ENCODE measurements at places on chromosomes 3 and 15.

GRCh38 chr3:10012106-10012505 lies 14.1 kb upstream of the FANCD2 start:
- DNase-seq: no peak

GRCh38 chr15:33467146-33467815 lies 156.5 kb downstream of the RYR3 start:
- no peak for DNase-seq

DNA sequence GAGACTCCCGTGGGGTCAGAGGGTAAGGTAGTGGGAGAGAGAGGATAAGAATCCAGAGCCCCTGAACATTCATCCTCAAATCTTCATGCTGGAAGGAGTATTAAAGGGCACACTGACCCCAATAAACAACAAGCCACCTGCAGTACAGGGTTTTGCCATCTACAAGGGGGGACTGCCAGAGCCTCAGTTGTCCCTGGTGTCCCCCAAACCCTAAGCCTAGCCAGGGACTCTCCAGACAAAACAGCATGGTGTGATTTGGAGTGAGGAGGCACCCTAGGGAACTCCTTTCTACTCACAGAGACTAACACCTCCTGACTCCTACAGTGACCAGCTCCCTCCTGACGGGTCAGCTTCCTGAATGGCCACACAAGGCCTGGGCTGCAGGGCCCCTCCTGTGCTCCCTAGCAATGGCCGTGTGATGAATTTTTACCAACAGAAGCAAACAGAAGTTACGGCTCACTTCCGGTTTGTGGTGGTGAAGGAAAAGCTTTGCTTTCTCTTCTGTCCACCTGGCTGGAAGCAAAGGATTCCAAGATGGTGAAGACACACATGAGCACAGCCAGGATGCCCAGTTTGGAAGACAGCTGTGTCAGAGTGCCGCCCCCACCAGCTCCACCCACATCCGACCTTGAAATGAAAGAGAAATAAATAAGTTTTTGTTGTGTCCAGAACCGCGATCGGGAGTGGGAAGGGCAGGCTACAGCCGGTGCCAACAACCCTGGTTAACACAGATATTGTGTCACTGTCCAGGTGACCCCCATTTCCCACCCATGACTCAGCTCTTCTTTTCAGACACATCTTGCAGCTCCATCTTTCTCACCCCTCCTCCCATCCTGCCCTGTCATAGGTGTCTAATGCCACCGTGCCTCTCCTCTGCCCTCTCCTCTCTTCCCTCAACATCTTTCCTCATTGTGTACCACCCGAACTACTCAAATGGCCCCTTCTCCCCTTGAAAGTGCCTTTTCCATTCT lies 69.6 kb upstream of the ATP13A3 start:
- no peak for DNase-seq

DNA sequence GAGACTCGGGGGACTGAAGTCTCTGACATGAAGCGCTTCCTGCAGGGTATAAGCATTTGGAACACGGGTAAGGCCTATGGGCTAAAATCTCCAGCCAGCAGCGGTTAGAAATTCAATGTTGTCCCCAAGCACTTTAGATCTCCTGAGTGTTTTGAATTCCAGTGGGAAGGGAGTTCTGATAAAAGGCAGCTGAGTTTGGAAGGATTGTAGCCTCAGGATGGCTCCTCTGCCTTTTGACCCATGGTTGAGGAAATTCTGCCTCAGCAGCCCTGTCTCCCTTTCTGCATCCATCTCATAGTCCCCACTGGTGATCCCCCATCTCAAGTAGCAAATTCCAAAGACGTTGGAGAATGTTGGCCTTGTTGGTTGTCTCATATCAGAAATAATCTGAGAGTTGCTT lies 24.2 kb upstream of the HACD2 start:
- DNase-seq: no peak

GRCh38 chr15:25893596-25893995 lies 30.5 kb upstream of the ATP10A start:
- DNase-seq: no peak

GRCh38 chr3:195458316-195458717 lies 15.5 kb upstream of the ACAP2 start:
- DNase-seq: no peak

- peak; percentile 59 for DNase-seq
Observed at GRCh38 chr15:78944669-78945407, at the start of gene CTSH. TSS of gene CTSH (minus strand) at chr15:78945046. CDS start at chr15:78944981, 65 bp downstream.

DNA sequence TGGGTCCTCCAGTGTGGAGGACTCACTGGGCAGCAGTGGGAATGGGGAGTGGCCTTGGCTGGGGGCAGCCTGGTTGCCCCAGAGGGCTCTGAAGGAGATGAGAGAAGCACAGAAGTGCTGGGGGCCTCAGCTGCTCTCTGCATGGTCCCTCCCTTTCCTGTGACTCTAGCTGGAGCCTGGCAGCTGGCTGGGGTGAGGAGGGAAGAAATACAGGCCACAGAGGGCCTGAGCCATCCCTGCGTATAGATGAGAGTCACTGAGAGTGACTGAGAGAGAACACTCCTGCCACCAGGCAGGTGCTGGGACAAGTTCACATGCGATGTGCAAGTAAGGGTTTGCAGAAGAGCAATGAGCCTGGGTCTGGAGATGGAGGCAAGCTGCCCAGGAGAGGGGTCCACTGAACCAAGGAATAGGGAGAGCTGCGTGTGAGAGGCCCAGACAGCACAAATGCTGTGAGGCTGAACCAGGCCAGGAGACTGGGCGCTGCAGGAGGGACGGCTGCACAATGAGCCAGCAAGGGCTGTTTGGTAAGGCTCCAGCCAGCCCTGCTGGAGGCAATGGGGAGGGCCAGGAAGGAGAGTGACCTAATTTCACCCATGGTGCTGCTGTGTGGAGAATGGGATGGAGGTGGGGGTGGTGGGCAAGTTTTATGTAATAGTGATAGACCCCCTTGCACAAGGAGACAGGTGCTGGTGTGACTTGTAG lies 87.2 kb downstream of the CLSTN2 start:
- DNase-seq: no peak

GRCh38 chr3:58111513-58112184 lies 99.1 kb downstream of the DNASE1L3 start:
- DNase-seq: peak; percentile 96

- no peak for DNase-seq
Observed at GRCh38 chr3:18745472-18745871, 320.3 kb upstream of the SATB1 start.

DNA sequence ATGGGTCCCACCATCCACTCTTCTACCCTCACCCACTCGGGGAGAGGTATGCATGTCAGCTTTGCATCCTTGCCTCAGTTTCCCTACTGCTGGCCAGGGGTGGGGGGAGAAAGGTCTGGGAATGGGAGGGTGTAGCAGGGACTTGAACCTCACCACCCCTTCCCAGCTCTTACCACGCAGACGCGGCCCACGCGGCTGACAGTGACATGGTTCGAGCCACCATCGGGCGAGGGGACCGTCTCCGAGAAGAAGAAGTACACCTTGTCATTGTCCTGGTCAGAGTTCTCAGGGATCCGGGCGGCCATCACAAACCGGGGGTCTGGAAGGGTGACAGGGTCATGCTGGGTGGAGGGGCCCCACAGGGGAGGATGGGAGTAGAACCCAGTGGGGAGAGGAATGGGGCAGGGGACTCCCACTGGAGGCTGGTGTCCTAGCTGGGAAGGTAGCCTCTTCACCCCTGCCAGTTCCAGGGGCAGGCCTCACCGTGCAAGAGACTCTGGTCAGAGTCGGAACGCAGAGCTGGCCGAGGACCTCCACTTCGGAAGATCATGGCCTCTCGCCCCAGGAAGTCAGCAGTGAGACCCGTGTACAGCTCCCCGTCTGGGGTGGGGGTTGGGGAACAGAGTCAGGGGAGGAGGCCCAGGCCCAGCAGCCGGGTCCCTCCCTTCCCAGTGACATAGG lies 3.7 kb downstream of the SEMA3G start:
- no peak for DNase-seq

- DNase-seq: no peak
Observed at GRCh38 chr3:14565868-14566588, 25.9 kb upstream of the GRIP2 start.

DNA sequence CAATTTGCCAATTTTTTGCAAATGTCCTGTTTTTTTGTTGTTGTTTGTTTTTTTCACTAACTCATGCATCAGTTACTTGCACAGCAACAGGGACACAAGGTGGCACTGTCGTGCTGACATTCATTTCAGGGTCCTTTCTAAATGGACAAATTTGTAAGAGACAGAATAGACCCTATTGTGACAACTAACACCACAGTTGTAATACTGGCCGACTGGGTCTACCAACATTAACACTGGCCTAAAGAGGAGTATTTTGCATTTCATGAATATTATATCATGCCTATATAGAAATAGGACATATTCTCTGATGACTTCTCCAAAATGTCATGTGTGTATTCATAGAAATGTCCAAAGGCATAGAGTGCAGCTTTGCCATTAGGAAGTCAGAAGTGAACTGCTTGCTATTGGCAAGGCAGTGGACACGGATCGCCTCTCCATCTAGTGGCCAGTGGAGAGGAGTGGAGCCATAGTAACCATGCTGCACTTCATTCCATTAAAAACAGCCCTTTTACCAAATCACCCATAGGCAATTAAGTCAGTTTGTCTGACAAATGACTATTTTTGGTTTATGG lies 54.8 kb downstream of the ZBTB20 start:
- DNase-seq: no peak

DNA sequence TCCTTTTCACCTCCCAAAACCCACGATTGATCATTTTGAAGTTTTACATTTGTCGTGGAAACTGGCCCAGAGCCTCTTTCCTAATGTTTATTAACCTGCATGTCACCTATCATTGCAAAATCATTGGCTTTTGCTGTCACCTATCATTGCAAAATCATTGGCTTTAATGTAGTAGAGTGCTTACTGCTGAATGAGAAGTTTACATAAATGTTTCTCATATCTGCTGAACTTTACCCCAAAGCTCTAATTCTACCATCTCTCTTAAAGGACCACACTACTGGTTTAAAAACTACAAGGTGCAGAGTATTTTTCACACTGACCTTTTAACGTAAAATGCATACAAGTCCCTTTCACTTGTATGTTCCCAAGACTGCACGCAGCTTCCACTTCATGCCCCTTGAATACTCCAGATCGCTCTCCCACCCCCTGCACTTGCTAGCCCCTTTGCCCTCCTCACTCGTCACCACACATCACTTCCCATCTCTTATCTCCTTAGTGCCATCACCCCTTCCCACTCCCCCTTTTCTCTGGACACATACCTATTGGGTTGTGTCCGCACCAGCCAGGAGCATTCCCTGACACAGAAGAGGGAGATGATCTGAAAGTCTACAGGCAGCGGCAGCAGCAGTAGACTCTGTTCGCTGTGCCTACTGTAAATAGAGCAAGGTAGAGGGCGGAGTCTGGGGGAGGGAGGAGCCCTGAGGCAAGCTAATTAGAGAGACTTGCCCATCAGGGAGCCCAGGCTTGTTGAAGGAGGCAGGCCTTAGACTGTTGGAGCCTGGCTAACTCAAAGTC lies 30.2 kb upstream of the ATOSA start:
- DNase-seq: no peak

- DNase-seq: no peak
Observed at GRCh38 chr3:11562277-11562881, 81.3 kb downstream of the VGLL4 start.

- no peak for DNase-seq
Observed at GRCh38 chr3:52454938-52455282, 494 bp upstream of the NISCH start.

DNA sequence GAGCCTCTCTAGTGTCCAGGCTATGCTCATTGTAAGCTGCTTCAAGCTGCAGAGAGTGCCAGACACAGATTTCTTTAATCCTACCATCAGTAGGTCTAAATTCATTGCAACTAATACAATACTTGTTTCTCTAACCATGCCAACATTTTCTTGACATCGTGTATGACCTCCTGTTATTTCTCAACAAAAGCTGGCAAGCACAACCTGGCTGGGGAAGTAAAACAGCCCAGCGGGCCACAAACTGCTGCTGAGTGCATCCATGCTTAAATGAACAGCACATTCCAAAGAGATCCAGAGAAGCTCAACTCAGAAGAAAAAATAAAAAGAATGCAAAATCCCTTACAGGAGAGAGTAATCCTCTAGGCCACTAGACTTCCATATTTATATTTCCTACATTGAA lies 36.5 kb downstream of the GMNC start:
- DNase-seq: no peak

DNA sequence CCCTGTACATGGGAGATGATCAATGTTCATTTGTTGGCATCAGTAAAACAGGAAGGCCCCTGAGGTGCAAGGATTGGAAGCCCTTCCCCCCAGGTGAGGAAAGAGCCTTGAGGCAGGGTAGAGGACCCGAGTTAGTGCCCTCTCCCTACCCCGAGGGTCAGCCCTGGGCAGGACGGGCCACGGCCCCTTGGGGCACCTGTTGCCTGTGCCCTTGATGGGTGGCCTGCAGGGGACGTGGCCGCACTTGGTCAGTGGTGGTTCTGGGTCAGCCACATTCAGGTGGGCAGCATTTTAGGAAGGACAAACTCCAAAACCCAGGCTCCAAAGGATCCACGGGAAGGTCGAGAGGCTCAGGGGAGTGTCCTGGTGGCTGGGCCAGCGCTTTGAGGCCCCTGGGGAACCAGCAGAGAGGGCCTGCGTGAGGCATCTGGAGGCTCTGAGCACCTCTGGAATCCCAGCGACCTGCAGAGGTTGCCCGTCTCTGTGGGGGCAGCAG lies 15.8 kb upstream of the RPUSD3 start:
- no peak for DNase-seq

DNA sequence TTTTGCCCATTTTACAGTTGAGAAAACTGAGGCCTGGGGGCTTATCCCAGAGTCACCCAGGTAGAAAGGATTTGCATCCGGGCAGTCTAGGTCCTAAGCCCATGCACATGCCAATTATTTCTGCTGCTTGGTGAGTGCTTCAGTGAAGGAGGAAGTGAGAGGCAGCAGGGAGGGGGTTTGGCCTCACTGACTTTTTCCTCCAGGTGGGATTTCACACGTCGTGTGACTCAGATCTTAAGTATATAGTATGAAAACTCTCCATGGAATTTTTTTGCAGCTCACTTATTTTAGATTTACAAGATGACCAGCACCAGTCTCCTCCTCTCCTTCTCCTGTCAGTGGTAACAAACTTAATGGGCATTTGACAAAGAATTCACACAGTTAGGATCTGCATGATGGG lies 4.6 kb downstream of the ITGA11 start:
- no peak for DNase-seq

DNA sequence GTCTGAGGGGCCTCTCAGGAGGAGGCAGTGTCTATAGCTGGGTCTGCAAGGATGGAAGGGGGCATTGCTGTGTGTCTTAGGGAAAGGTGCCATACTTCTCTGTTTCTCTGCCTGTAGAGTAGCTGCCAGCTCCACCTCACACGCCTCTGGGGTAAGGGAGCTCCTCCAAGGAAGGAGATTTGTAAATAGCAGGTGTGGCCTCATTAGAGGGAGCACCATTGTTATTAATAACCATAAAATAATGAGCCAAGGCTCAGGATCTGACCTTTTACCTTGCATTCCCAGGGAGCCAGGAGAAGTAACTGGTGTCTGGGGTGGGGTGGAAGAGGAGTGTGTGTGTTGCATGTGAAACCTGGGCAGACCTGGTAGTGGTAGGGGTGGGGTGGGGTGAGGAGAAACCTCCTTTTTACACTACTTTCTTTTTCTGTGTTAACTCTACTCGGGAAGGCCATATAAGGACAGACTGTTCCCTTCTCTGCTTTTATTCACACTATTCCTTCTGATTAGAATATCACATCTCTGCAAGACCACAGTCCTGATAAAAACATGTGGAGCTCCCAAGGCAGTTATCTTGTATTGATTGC lies 2.2 kb upstream of the C15orf39 start:
- DNase-seq: no peak
